IMR-90 (cell line): ENCODE measurements at places on chromosomes 4 and X.

GRCh38 chrX:7347465-7347864 is 199.5 kb upstream of the PUDP start:
- no peak for DNase-seq

- peak; percentile 87 for DNase-seq
Measured at GRCh38 chr4:69054578-69055200, 41.6 kb upstream of the UGT2B7 start.

DNA sequence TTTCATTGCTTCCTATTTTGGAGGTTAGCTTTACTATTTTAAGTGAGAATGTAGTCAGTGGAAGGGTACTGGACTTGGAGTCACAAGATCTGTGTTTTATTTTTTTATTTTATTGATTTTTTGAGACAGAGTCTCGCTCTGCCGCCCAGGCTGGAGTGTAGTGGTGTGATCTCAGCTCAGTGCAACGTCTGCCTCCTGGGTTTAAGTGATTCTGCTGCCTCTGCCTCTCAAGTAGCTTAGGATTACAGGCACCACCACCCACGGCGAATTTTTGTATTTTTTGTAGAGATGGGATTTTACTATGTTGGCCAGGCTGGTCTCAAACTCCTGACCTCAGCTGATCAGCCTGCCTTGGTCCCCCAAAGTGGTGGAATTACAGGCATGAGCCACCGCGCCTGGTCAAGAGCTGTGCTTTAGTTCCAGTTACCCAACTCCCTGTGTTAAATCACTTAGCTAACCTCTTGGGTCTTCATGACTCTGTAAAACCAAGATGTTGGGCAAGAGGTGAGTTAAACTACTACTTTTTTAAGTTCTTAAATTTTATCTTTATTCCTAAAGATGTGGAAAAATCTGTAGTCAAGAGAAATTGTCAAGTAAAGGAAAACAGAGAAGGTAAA is 11.2 kb downstream of the USP9X start:
- no peak for DNase-seq

DNA sequence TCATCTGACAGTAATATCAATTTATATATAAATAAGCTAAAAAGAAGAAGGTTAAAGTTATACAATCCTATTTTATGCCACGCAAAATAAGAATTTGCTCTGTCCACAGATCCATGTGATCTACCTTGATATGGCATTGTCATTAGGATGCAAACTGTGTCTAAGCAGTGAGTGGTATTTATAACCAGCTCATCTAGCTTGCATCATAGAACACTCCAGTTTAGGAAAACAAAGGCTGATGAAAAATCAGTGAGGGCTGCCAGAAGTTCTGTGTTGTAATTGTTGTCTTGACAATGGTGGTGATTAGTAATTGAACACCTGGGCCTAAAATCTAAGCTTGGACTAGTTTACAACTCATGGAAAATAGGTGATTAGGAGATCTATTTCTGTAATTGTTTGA is 111.0 kb downstream of the CPE start:
- DNase-seq: no peak

GRCh38 chr4:56613101-56613862 is 67.8 kb downstream of the HOPX start:
- peak; percentile 91 for DNase-seq
